ENCODE measurements at places on chromosomes 13 and 19.

DNA sequence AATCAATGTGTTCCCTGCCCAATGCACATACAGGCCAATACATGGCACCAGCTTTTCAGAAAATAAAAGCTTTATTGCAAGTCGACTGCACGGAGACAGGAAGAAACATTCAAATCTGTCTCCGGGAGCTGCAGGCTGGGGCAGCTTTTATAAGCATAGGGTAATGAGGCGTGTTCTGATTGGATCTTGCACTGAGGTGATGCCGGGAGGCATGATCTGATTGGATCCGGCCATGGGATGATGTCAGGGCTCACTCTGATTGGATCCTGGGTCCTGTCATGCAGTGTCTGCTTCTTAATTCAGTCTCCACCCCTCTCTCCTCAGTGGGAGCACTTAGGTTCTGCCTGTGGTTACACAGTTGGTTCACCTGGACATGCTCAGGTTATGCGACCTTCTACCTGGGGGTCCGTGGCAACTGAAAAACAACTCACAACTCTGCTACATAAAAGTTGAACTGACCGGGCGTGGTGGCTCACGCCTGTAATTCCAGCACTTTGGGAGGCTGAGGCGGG lies 11.8 kb upstream of the FBN3 start:
- DNase-seq = no peak

DNA sequence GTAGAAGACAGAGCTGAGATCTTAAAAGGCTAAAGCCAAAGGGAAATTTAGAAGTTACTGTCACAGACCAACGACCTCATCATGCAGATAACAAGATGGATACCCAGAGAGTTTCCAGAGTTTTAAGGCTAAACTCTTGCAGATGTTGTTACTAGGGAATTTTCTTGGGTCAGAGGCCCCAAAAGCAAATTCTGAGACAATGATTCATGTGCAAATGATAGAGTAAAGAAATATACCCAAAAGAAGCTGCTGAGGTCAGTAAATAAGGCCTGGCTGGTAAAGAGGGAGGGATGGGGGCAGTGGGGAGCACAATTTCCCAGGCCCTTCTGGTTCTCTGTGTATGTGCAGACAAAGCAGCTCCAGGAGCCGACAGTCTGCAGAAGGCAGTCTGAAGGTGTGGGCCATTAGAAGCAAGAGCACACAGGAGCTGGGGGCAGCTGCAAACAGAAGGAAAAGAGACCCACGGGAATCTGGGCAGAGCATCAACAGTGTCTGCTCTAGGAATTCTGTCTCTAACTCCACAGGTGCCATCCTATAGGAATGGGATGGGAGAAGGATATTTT lies 330.8 kb downstream of the TBC1D4 start:
- no peak for DNase-seq

GRCh38 chr19:45356760-45357444 lies 13.5 kb downstream of the ERCC2 start:
- no peak for DNase-seq

- peak; percentile 67 for DNase-seq
Observed at GRCh38 chr19:6551607-6552450, 21.0 kb downstream of the TNFSF9 start.

DNA sequence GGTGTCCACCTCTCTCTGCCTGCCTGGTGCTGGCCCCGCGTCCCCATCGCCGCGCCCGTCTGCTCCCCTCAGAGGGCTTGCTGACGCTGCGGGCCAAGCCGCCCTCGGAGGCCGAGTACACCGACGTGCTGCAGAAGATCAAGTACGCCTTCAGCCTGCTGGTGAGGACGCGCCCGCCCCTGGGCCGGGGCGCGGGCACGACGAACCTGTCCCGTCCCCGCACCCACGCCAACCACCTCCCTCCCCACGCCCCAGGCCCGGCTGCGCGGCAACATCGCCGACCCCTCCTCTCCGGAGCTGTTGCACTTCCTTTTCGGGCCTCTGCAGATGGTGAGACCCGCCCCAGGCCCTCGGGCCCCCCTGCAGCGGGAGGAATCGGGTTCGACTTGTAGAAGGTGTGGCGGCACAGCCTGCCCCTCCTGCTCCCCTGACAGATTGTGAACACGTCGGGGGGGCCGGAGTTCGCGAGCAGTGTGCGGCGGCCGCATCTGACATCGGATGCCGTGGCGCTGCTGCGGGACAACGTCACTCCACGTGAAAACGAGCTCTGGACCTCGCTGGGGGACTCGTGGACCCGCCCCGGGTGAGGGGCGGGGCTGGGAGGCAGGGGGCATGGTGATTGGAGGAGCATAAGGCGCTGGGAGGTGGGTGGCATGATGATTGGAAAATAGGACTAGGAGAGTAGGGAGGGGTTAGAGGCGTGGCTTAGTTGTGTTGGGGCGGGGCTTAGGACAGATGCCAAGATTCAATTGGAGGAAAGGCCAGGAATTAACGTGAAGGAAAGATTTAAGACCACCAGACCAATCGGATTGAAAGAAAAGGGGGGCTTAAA lies 6.6 kb downstream of the EPS8L1 start:
- peak; percentile 42 for DNase-seq

GRCh38 chr13:83878691-83879430 lies 3.4 kb downstream of the SLITRK1 start:
- DNase-seq = no peak

- DNase-seq = no peak
Observed at GRCh38 chr19:38714354-38714778, 29.9 kb downstream of the CAPN12 start.

DNA sequence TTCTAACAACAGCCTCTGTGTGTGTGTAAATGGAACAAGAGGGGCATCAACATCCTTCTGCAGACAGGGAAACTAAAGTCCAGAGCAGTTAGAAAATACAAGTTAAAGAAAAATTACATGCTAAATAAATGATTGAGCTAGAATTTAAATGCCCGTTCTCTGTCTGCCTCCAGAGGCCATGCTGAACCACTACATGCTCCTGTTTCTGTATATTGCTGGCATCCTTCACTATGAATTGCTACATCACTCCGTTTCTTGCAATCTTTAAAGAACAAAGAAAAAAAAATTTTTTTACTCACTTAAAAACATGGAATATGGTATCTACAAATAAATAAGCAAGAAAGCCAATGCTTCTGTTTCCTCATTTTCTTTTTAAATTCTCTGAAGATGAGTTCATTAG lies 47.9 kb downstream of the DCT start:
- no peak for DNase-seq

Measured in stimulated activated CD8-positive, alpha-beta memory T cell treated with anti-CD3 and anti-CD28 coated beads, Interleukin-15, amount 100 ng/mL, for 48 hours (primary cell).